ENCODE measurements at places on chromosomes 5 and 9. TPM values are rescaled to one million over a fixed set of nuclear protein-coding genes. Genes with fewer than 3 reads are reported as not detected.
A peak's percentile ranks its signal among the peaks of the same experiment; 100 is the strongest.

- DNase-seq: no peak
These were observed 307.1 kb downstream of the PRR16 start for GRCh38 chr5:120771202-120771601.

GRCh38 chr5:107275333-107275732 is 395.4 kb downstream of the EFNA5 start:
- no peak for DNase-seq

The CXCL14 gene
- polyA plus RNA-seq: 27.8 TPM

The SLC6A19 gene
- polyA plus RNA-seq: not detected

GRCh38 chr5:156534906-156535485 is 208.0 kb downstream of the SGCD start:
- DNase-seq: peak; percentile 56

DNA sequence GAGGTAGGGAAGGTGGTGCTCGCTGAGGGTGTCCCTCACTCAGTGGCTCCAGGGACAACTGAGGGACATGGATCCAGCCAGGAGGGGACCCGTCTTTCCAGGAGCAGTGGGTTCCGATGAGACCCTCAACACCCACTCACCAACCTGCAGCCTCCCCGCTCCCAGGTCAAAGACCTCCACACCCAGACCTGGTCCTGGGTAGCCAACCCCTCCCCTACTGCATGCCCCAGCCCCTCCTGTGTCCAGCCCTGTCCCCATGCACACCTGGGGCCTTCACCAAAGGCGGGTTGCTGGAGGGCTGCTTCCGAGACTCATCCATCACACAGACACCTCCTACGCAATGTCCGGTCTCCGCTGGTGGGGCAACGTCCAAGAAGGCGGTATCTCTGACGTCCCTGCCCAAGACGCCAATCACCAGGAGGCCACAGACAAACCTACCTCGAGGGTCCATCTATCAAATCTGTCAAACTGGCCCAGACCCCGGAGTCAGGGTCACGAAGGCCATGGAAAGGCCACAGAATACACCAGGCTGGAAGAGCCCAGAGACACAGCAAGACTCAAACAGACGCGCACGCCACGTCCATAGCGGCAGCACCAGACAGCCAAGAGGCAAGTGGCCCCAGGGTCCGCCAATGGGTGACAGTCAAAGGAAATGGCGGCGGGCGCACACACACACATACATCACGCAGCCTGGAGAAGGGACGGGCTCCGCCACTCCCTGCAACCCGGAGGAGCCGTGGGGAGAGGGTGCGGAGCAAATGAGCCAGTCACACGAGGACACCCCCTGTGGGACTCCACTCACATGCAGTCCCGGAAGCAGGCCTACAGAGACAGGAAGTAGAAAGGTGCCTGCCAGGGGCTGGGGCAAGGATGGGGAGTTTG is 10.8 kb downstream of the NACC2 start:
- DNase-seq: no peak

Data from forelimb muscle (tissue), 1 donor.